ENCODE measurements at places on chromosomes 2 and 18.

DNA sequence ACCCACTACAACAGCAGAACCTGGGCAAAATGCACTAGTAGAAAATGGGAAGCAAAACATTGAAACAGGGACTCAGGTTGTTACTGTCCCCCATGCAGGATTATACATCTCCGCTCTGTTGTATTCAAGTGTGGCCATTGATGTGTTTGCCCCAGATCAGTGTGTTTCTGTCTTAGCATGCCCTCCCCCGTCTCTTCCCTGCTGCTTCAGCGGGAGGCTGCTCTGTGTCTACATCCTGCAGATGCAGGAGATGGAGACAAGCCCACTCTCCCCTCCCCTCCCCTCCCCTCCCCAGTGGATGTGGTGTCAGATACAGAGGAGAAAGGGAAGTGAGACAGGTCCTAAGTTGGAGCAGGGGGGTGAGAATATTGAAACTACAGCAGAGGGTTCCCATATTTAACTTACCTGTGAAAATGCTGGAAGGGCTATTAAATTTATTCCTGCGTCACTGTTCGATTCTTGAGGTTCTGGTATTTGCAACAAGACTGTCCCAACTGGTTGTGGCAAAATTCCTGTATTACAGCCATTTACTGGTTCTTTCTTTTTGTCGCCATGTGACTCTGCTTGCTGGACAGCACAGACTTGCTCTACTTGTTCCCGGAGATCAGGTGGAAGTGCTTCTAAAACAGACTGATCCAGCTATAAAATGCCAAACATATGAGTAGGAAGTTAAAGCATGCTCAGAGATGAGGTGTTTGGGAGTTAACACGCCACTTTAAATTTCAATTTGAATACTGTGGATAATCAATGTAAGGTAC lies 67.0 kb downstream of the EIF5B start:
- DNase-seq = no peak
- no peak overlapping the region for H3K4me3 ChIP-seq
- H3K27ac ChIP-seq = peak overlapping the region; percentile 83
- no peaks in the 10 kb centered on the region for H3K27me3 ChIP-seq

- DNase-seq = peak; percentile 60
- H3K4me1 ChIP-seq = no peaks in the 10 kb centered on the region
- peaks cover 3% of the 10 kb centered on the region for H3K27me3 ChIP-seq
- no peaks in the 10 kb centered on the region for H3K36me3 ChIP-seq
- H3K27ac ChIP-seq = no peak overlapping the region
Observed at GRCh38 chr18:59996370-59996966, 96.7 kb downstream of the PMAIP1 start.

DNA sequence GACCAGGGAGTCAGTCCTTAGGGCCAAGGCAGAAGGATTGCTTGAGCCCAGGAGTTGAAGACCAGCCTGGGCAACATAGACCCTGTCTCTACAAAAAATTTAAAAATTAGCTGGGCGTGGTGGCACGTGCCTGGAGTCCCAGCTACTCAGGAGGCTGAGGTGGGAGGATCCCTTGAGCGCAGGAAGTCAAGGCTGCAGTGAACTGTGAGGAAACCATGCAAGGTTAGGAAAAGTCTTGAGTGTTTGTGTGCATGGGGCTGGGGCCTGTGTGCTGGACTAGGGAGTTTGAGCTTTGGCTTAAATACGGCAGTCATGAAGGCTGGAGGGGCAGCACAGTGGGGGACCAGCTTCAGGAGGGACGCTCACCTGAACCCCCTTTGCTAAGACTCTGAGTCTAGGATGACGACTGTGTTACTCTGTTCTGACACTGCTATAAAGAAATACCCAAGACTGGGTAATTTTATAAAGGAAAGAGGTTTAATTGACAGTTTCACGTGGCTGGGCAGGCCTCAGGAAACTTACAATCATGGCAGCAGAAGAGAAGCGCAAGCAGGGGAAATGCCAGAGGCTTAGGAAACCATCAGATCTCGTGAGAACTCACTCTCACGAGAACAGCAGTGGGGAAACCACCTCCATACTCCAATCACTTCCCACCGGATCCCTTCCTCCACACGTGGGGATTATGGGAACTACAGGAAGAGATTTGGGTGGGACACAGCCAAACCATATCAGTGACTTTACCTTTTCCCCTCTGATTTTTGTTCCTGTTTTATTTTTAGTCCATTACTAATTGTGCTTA lies 39.4 kb downstream of the GORASP2 start:
- H3K27me3 ChIP-seq = no peaks in the 10 kb centered on the region
- H3K27ac ChIP-seq = peak overlapping the region; percentile 3
- no peak for DNase-seq

GRCh38 chr2:191051825-191052778 lies 38.1 kb upstream of the STAT1 start:
- no peak overlapping the region for H3K27ac ChIP-seq
- H3K4me1 ChIP-seq = peaks cover 9% of the 10 kb centered on the region
- DNase-seq = peak; percentile 61
- no peaks in the 10 kb centered on the region for H3K27me3 ChIP-seq

DNA sequence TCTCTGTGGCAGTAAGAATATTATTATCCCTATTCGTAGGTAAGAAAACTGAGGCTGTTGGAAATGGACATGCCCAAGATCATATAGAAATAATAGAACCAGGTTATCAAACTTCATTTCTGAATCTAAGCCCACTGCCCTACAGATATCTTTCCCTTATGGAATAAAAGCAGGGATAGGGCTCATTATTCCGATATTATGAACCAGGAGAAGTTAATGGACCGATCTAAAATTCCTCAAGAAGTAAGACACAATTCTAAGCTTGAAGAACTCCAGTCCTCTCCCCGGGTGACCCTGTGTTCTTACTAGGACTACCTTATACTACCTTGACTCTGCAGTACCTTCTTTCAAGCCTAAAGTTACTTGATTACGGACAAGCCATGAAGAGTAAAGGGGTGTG lies 8.4 kb upstream of the MYCN start:
- no peak for DNase-seq
- no peaks in the 10 kb centered on the region for H3K27me3 ChIP-seq

- no peaks in the 10 kb centered on the region for H3K36me3 ChIP-seq
- H3K4me1 ChIP-seq = no peaks in the 10 kb centered on the region
- no peak overlapping the region for H3K4me3 ChIP-seq
- H3K27ac ChIP-seq = no peak overlapping the region
- H3K27me3 ChIP-seq = no peaks in the 10 kb centered on the region
Observed at GRCh38 chr2:224646242-224646846, 61.2 kb upstream of the CUL3 start.

GRCh38 chr2:136012315-136012714 lies 26.9 kb upstream of the DARS1 start:
- H3K36me3 ChIP-seq = no peaks in the 10 kb centered on the region
- H3K27ac ChIP-seq = no peak overlapping the region
- no peak overlapping the region for H3K4me3 ChIP-seq
- H3K4me1 ChIP-seq = peaks cover 10% of the 10 kb centered on the region

DNA sequence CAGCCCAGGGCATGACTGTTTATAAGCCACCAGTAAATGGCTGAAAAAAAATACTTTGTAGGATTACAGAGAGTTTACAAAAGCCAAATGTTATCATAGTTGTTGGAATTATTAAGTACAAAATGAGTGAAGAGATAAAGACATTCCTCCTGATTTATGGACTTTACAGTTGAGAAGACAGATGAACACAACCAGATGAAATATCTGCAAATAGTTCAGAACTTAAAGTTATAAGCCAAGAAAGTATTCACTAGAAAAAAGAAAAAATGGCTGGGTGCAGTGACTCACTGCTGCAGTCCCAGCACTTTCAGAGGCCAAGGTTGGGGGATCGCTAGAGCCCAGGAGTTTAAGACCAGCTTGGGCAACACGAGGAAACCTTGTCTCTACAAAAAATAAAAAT lies 11.2 kb downstream of the PMAIP1 start:
- no peak for DNase-seq
- H3K4me1 ChIP-seq = no peaks in the 10 kb centered on the region
- no peak overlapping the region for H3K27ac ChIP-seq
- H3K36me3 ChIP-seq = no peaks in the 10 kb centered on the region

DNA sequence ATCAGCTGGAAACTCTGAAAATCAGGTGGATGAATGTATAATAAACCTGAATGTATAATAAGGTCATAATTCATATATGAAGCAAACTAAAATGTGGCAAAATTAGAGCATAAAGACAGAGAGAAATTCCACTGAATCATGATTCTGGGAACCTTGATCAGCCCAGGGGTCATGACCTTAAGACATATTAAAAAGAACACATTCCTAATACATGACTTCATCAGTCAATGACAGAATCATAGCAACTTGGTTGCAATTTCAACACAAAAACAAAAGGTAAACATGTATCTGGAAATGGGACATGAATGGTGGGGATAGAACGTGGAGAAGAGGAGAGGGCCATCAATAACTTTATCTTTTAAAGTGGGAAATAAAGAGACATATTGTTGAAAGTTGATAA lies 17.6 kb downstream of the AFF3 start:
- H3K27ac ChIP-seq = no peak overlapping the region
- no peak for DNase-seq
- H3K4me3 ChIP-seq = no peak overlapping the region
- H3K27me3 ChIP-seq = peaks cover 15% of the 10 kb centered on the region
- H3K4me1 ChIP-seq = peaks cover 18% of the 10 kb centered on the region
- H3K36me3 ChIP-seq = no peaks in the 10 kb centered on the region

GRCh38 chr18:111306-112014 lies 46.9 kb upstream of the USP14 start:
- DNase-seq = peak; percentile 64
- H3K27me3 ChIP-seq = no peaks in the 10 kb centered on the region
- no peaks in the 10 kb centered on the region for H3K36me3 ChIP-seq
- no peaks in the 10 kb centered on the region for H3K4me1 ChIP-seq
